ENCODE measurements at places on chromosomes 2 and 18.

GRCh38 chr18:58303363-58303762, 259.3 kb downstream of the NEDD4L start:
- peak; percentile 63 for DNase-seq

DNA sequence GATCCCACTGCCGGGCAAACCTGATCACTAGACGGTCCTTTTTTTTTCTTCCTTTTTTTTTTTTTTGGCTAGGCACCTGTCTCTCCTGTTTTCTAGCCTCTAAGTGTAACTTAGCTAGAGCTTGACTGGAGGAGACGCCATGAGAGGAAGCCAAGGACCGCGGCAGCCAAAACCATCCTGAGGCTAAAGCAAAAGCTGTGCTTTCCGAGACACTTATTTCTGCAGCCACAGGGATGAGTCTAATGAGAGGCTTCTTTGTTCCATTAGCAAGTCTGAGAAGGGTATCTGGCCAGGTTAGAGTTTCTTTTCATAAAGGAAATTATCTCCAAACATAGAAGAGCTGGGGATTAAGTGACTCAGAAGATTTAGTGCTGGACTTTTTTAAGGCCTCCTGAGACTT, 7.3 kb upstream of the CXCR4 start:
- no peak for DNase-seq

- DNase-seq: no peak
Observed at GRCh38 chr2:69195706-69196105, 182.7 kb downstream of the ANTXR1 start.

GRCh38 chr2:211564441-211564840, 974.2 kb downstream of the ERBB4 start:
- DNase-seq: no peak

DNA sequence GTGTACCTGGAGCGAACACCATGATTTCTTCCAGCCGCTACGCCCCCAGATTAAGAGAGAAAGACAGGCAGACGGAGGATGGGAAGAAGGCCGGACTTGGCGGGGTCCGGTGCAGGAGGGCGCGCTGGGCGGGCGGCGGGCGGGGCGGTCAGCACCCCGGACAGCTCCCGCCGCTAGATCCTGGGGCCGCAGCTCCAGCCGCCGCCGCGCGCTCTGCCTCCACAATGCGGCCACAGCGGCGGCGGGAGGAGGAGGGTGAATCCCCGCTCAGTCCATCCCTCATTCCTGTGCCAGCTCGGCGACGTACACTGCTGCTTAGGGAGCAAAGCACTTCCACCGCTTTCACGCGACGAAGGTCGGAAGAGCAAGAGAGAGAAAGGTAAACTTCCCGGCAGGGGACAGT, at the start of gene AKAIN1:
Gene AKAIN1 (minus strand): TSS at position 226 of the 403 bp plus-strand sequence. CDS start 204 bp downstream, at position 22.
- peak; percentile 49 for DNase-seq

DNA sequence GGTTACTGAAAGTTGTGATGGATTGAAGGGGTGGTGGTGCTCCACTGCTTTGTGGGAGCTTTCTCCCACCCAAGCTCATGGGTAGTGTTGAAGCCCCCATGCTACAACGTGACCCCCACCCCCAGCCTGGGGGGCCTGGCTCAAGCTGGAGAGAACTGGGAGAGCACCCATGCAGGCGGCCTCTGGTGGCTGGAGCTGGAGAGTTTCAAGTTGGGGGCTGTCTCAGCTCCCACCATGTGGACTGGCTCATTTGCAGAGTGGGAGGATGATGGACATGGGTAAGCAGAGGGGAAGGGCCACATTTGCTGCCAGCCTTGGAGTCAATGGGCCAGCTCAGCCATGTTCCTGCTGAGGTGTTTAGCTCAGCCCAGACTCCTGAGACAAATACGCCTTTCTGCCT, 62.8 kb downstream of the INPP4A start:
- DNase-seq: no peak

DNA sequence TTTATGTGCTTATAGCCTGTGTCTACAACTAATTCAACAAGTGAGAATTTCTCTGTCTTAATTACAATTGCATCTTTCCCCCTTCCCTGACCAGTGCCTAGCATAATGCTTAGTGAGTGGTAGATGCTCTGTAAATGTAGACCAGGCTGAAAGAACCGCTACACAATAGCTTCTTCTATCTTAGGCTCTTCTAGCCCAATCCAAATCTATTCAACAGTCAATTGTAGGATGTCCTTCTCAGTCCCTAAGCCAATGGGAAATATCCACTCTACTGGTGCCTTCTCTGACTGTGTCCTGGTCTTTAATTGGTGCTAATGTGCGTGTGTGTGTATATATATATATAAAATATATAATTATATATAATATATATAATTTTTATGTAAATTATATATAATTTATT, 34.1 kb upstream of the GCC2 start:
- DNase-seq: no peak

DNA sequence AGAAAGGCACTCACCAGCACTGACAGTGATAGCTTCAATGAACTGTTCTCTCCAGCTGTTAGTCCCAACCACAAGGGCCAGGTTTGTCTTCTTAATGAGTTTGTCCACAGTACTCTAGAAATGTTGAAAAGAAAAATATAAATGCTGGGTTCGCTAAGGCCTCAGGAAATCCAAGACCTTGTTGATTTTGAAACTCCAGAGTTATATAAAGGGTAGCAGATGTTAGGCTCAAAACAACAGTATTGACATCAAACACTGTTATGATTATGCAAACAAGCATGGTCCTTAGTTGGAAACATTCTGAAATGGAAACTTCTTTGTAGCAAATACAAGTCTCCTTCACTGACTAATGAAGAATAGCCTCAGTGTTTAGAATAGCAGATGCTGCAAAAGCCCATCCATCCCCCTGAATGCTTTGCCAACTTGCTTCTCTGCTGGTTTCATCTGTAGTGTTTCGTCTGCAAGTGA, 291.1 kb downstream of the SLC8A1 start:
- no peak for DNase-seq

DNA sequence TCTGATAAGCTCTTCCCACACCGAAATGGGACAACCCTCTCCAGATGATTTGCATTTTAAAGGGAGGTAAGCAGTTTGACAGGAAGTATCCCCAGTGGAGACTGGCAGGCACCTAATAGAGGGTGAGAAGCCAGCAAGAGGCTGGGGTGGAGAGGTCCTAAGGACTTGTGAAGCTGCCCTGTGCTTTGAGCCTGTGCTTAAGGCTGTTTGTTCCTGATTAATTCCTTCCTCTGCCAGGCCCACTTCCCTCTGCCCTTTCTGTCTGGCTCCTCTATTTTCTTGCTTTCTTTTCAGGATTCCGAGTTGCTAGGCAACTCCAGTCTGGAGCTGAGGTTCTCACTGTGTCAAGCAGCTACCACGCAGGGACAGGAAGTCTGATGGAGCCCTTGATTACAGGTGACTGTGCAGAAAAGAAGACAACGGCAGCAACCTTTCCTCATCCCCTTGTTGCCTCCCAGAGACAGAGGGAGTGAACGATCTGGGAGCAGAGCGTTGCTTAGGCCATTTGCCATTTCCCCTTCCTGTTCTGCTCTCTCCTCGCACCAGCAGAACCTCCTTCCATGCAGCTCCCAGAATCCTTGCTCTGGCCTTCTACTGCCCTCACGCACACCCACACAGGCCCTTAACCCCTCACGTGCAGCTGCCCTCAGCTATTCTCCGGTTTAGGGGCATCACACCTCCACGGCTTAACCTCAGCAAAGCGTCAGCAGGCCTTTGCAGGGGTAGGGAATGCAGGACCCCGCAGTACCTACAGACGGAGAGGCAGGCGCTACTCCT, 103.6 kb upstream of the CELF4 start:
- DNase-seq: no peak

- peak; percentile 75 for DNase-seq
Observed at GRCh38 chr2:39606585-39606984, 59.1 kb upstream of the TMEM178A start.

- no peak for DNase-seq
Observed at GRCh38 chr2:191867507-191867847, 20.6 kb upstream of the CAVIN2 start.

DNA sequence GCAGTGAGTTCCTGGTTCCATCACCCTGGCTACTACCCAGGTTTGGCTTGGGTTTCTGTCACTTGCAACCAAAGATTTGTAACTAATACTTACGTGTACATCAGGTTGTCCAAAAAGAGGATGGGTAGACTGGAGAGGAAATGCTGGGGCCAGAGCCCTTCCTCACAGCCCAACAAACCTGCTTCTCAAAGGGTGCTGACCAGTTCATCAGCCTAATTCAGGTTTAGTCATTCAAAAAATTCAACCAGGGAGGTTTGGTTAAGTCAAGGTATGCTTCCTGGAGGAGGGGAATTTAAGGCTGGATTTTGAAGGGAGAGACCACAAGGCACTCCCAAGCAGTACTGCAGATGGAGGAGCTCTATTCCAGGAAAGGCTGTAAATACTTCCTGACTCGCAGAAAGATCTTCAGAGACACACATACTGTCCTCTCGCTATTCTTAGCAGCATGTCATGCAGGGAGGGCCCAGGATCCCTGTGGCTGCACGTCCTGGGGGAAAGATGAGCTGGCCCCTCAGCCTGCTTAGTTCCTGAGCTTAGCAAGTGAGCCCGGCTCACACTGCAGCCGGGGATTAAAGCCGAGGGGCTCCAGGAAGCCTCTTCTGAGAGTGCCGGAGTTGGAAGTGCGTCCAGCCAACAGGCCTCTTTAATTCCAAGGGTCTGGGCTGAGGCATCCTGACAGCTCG, 40.0 kb upstream of the BIN1 start:
- peak; percentile 6 for DNase-seq

GRCh38 chr2:237125967-237126366, 40.3 kb downstream of the COPS8 start:
- no peak for DNase-seq

- peak; percentile 40 for DNase-seq
Observed at GRCh38 chr2:129748653-129749052, 230.8 kb upstream of the RAB6C start.

GRCh38 chr2:46298272-46298521, 990 bp downstream of the EPAS1 start:
- no peak for DNase-seq

- DNase-seq: no peak
Observed at GRCh38 chr2:174145827-174146226, 102.5 kb downstream of the OLA1 start.

GRCh38 chr2:241340631-241341163, 15.4 kb upstream of the FARP2 start:
- DNase-seq: no peak
